Progenitor cell of endocrine pancreas (in vitro differentiated cells): ENCODE measurements at places on chromosomes 5 and 9. TPM values are rescaled to one million over a fixed set of nuclear protein-coding genes. Genes with fewer than 3 reads are reported as not detected.

DNA sequence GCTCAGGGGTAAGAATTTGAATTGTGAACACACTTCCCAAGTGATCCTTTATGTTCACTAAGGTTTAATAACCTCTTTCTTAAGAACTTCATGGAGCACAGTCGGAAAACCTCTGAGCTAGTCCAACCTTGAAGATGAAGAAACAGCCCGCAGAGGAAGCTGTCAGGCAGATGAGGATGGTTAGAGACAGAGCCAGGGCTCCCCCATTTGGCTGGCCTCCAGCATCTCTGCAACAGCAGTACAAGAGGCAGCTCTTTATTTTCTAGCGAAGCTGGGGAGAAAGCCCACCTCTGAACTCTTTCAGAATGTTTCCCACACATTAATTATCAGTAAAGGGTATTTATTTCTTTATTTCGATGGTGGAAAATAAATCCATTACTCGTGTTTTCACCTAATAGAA lies 350.8 kb downstream of the DMRT2 start:
- no peak for DNase-seq

- DNase-seq, result no peak
These were observed 192.8 kb downstream of the CDH18 start for GRCh38 chr5:19795218-19795617.

- no peak for DNase-seq
These were observed 58.6 kb upstream of the LMNB1 start for GRCh38 chr5:126718236-126718868.

GRCh38 chr5:153816870-153817269 lies 221.8 kb downstream of the FAM114A2 start:
- DNase-seq, result no peak

GRCh38 chr5:169745441-169746146 lies 108.5 kb downstream of the DOCK2 start:
- DNase-seq, result no peak

GRCh38 chr5:78731884-78732283 lies 83.3 kb upstream of the LHFPL2 start:
- DNase-seq, result no peak

GRCh38 chr5:141359790-141360426 lies at the start of gene PCDHGB2:
PCDHGB2 (plus strand) TSS chr5:141359994; CDS start chr5:141360136, 142 bp downstream.
- no peak for DNase-seq

- no peak for DNase-seq
These were observed 478.7 kb downstream of the DMAC1 start for GRCh38 chr9:7320841-7321240.

DNA sequence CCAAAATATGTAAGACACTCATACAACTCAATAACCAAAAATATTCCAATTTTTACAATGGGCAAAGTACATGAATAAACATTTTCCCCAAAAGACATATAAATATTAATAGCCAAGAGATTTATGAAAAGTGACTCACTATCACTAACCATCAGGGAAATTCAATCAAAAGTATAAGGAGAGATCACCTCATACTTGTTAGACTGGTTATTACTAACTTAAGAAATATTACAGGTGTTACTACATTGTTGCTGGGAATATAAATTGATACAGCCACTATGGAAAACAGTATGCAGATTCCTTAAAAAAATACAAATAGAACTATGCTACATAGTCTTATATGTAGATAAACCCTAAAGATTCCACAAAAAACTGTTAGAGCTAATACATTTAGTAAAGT lies 21.8 kb downstream of the BTNL8 start:
- DNase-seq, result no peak

- no peak for DNase-seq
These were observed 8.7 kb upstream of the PCSK5 start for GRCh38 chr9:75881761-75882160.

- no peak for DNase-seq
These were observed 103.6 kb downstream of the PIK3R1 start for GRCh38 chr5:68318955-68319705.

GRCh38 chr9:113370806-113371325 lies 5.9 kb downstream of the HDHD3 start:
- no peak for DNase-seq

- no peak for DNase-seq
These were observed 36.4 kb upstream of the ADAMTSL1 start for GRCh38 chr9:18437315-18438201.

- DNase-seq, result no peak
These were observed 270.8 kb downstream of the KDM4C start for GRCh38 chr9:7028591-7028990.

DNA sequence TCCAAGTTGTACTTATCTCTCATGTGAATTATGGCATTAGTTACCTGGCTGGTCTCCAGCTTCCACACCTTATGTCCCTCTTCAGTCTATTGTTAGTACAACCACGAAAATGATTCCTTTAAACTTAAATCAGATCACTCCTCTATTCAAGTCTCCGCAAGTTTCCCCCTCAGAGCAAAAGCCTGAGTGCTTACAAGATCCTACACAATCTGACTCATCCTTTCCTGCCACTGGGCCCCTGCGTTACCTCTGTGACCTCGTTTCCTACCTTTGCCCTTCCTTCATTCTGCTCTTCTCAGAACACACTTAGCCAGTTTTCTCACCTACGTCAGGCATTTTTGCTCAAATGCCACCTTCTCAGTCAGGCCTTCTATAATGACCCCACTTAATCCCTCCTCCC lies 45.1 kb upstream of the GLIS3 start:
- no peak for DNase-seq

The PCDH12 gene
- total RNA-seq, result not detected in 2 replicates

The PCDHGB6 gene
- total RNA-seq, result 23.1 and 24.0 TPM in 2 replicates

The FLT4 gene
- 2.0 TPM in 2 replicates for total RNA-seq

The OTP gene
- not detected in 2 replicates for total RNA-seq

The FAM151B gene
- total RNA-seq, result 1.5 and 2.7 TPM in 2 replicates

The KIF12 gene
- 166 and 176 TPM in 2 replicates for total RNA-seq

The CEL gene
- 5.2 and 5.4 TPM in 2 replicates for total RNA-seq

The PCDHGB1 gene
- total RNA-seq, result 2.3 TPM in 2 replicates

The RNF208 gene
- 24.0 and 25.7 TPM in 2 replicates for total RNA-seq

The ANGPTL2 gene
- 4.7 and 5.3 TPM in 2 replicates for total RNA-seq
